Activated CD4-positive, CD25-positive, alpha-beta regulatory T cell (primary cell): ENCODE measurements at places on chromosomes 12 and 14.

DNA sequence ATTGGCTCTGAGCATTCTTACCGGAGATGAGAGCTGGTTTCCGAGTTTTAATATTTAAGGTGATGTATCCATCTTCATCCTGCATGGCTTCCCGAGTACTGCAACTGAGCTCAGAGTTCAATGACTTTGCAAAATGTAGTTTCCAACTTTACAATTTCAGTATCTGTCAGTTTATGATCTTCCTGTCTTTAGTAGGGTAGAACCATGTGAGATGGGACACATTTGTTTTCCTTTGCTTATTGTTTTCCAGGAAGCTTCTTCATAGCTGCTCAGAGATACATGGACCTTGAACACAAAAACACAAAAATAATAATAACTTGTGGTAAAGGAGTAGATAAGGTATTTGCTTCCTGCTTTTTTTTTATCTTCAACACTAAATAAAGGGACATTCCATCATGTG, at the start of gene CLEC1B:
TSS of gene CLEC1B (minus strand) at position 106 of the 400 bp plus-strand sequence. CDS start at position 85, 21 bp downstream.
- DNase-seq, result no peak

- DNase-seq, result no peak
Observed at GRCh38 chr14:68712703-68713370, 80.0 kb downstream of the ZFP36L1 start.

GRCh38 chr14:55454264-55455002, 14.0 kb upstream of the TBPL2 start:
- DNase-seq, result no peak

GRCh38 chr12:2274733-2275132, 221.9 kb downstream of the CACNA1C start:
- DNase-seq, result no peak

GRCh38 chr12:10618338-10618987, 5.1 kb upstream of the MAGOHB start:
- no peak for DNase-seq

DNA sequence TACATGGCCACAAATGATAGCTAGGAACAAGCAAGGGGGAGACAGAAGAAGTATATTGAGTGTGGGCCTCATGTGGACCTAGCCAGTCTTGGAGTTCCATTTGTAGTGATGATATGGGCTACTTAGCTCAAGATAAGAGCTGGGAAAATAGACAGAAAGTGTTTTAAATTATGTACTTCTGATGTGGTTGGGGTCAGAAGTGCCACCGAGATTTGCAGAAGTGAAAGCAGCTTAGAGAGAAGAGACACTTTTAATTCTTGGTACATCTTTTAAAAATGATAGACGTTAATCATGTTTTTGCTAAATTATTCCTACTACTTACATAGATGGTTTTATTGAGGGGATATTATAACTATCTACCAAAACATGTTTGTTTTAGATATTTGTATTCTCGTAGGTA, 198.3 kb upstream of the PDZRN4 start:
- DNase-seq, result no peak

DNA sequence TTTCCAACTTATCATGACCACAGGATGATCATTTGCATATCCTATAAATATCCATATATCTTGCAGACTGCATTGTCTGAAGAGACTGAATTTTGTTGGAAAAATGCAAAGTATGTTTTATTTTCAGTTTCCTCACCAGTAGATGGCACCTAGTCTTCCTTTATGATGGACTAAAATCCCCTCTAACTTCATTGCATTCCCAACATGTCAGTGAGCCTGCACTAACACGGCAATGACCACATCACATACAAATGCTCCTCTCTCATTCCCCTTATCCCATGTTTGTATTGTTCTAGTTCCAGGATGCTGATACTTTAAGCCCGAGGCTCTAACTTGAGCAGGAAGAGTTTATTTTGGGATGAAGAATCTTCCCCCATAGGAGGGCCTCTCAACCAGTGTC, 24.7 kb upstream of the MYBPC1 start:
- DNase-seq, result no peak

DNA sequence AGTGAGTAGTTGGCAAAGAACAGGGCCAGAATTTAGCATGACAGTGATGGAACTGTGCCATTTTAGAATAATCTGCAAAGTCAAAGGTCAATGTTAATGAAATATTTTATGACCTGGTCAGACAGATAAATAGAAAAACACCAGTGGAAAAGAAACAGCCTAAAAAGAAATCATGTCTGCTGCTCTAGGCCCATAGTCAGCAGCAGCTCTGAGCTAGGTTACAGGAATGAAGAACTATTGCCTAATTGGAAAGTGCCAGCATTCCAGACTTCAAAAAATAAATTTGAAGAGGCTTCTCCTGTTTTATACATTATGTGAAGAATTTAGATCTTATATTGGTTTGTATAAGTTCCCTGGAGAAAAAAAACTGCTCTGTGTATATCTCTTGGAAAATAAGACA, 9.8 kb downstream of the NPC2 start:
- no peak for DNase-seq
